ENCODE measurements at places on chromosomes 12 and 14.

DNA sequence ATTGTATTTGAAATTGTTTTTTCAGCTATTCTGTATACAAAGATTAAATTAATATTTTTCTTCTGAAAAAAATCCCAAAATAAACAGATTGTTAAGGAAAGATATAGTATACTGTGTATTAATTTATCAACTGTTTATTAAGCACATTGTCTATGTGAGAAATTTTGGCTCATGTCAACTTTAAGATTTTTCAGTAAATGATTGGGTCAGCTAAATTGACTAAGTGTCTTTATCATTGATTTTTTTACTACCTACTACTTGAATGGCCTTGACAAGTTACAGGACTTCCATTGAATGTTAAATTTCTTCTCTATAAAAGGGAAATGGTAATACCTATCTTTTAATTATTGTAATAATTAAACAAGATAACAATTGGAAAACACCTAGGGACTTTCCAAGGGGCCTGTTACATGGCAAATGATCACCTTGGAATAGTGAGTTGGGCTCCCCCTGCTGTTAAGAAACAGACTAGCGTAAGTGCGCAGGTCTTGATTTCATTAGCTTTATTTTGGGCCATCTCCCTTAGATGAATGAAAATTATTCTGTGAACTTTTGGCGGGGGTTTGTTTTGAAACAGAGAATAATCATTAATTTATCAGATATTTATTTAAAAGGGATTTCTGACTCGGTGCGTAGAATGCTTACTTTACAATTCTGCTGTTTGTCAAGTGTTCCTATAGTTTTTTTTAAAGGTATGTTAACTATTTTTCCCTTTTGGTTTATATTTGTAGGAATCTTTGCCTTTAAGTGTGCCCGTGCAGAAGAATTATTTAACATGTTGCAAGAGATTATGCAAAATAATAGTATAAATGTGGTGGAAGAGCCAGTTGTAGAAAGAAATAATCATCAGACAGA, 14.5 kb upstream of the CCT2 start:
- peak; percentile 31 for DNase-seq

- DNase-seq, result no peak
Observed at GRCh38 chr12:90167518-90168208, 459.0 kb upstream of the ATP2B1 start.

GRCh38 chr14:103569408-103569807, 6.6 kb downstream of the COA8 start:
- DNase-seq, result no peak

DNA sequence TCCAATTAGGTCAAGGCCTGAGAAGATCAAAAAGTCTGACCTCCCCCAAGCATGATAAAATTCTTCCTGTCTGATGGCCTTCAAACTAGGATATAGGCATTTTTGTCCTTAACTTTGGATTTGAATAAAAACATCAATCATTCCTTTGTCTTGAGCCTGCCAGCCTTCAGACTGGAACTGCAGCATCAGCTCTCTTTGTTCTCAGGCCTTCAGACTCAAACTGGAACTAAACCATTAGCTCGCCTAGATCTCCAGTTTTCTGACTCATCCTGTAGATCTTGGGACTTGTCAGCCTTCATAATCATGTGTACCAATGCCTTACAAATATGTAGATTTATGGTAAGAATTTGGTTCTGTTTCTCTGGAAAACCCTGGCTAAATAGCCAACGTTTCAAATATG, 721.7 kb downstream of the GALC start:
- DNase-seq, result no peak

DNA sequence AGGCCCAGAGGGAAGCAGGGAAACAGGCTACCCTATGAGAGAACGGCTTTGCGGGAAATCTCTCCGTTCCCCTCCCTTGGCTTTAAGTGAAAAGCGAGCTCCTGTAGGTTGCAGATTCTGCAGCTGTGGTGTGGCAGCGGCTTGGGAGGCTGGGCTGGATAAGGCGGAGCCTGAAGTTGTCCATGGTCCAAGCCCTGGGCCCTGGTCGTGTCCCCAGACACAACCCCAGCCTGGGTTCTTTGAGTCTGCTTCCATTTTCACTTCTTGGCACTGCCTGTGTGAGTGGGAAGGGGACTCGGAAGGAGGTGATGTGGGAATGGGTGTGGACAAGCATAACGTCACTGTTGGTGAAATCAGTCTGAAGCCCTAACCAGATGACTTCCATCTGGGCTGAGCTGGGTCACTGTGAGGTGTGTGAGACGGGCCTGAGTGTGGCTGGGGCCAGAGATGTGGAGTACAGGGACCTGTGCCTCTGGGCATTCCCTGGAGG, 43.0 kb upstream of the CTDSP2 start:
- no peak for DNase-seq

- no peak for DNase-seq
Observed at GRCh38 chr12:79532907-79533288, 157.9 kb downstream of the PAWR start.

GRCh38 chr12:120183211-120183631, 11.3 kb downstream of the GCN1 start:
- no peak for DNase-seq

GRCh38 chr12:120771097-120771496, 45.5 kb downstream of the ACADS start:
- DNase-seq, result no peak

Measured in glutamatergic neuron (in vitro differentiated cells).